ENCODE measurements at places on chromosomes 5 and 9.

DNA sequence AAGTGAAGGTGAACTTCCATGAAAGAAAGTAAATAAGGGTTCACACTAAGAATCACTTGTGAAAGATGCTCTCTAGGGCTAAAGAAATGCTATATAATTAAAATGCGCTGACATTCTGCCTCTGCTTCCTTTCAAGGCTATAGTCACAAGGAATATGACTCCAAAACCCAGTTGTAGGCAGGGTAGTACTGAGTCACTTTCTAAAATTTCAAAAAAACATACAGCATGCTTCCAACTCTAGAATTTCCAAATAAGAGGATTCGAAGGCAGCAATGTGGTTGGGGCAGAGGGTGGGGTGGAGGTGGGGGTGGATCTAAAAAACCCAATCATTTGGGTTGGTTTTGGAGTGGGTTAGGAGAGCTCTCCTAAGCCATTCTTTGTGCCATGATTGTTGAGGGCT is 84.6 kb downstream of the HMHB1 start:
- DNase-seq, result no peak

DNA sequence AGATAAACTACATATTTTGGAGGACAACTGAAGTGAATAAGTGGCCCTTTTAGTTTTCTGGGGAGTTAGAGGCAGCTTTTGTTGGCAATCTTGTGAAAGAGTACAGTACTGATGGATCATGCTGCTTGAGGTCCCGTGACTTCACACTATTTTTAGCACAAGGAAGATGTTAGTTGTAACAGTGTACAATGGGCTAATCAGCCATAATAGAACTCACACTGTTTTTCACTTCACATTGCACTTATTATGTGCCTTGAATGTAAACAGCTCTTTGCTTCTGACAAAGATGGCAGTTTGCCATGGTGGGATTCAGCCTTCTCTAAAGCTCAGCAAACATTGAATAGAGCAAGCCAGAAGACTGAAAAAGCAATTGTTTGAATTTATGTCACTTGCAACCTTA is 176.7 kb upstream of the ZNF608 start:
- no peak for DNase-seq

DNA sequence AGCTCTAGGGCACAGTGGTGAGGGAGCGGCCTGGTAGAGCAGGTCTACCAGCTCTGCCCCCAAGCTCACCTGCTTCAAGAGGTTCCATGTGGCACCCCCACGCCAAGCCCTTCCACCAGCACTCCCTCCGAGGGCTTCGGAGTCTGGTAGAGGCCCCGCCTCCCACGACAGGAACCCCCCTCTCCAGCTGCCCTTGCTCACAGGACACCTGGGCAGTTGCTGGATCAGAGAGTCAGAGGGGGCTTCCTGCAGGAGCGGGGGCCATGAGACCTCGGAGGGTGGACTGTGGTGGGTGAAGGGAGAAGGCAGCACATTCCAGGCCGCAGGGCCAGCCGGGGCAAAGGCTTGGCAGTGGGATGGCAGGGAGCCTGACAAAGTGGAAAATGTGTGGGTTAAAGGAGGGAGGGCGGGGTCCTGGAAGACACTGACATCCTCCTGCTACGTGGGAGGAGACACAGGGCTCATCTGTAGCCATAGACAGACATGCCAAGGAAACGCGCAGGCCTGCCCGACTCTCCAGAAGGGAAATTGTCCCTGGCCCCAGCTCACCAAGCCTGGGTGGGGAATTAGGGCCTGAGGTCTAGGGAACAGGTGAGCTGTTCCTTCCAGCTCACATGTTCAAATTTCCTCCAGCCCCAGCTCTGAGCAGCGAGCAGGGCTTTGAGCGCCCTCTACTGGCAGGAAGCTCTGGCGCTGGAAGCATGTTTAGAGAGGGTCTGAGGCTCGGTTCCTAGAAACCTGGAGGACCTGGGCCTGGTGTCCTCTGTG is 74.2 kb downstream of the NTNG2 start:
- no peak for DNase-seq

DNA sequence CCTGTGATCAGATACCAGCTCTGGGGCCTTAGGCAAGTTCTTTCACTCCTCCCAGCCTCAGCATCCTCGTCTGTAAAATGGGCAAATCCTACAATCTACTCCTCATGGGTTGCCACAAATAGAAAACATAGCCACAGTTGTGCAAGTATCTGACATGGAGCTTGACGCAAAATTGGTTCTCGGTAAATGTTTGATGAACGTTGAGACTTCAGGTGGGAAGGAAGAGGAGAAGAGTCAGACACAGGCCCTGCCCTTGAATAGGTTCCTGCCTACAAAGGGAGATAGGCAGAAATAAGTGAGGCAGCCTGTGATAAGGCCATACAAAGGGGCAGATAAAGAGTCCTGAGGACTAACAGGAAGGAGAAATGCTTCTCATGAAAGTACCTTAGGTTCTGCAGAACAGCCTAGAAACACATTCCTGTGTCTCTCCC is 26.1 kb upstream of the CPEB4 start:
- DNase-seq, result no peak

DNA sequence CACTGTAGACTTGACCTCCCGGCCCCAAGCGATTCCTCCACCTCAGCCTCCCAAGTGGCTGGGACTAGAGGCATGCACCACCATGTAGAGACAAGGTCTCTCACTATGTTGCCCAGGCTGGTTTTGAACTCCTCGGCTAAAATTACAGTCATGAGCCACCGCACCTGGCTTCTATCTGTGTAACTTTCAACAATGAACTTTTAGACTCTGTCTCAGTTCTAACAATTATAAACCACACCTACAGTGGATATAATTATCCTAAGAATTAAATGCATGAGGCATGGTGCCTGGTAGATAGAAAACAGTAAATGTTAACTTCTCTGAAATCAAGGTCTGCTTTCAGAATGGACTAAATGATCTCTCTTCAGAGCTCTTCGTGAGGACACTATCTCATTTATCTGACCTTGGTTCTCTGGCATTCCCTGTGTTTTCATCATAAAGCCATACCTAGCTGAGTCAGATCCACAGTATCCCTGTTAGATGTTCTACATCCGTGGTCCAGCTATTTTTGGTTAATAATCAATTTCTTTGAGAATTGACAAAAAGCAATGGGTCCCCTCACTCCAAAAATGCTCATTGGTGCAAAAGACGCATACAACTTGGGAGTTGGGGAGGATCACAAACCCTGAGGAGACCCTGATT is 7.2 kb downstream of the HAVCR1 start:
- no peak for DNase-seq

DNA sequence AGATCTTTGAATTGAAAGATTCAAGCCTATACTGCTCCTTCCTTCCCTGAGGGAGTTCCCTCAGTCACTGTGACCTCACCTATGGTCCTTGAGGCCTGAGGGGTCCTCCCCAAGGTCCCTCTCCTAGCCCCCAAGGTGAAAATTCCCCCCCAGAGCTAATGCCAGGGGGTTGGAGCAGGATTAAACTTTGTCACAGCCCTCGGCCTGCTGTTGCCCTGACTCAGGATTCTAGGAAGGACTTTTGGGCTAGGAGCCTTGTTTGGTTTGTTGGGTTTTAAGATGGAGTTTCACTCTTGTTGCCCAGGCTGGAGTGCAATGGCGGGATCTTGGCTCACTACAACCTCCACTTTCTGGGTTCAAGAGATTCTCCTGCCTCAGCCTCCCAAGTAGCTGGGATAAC is 123.2 kb downstream of the C5orf15 start:
- DNase-seq, result no peak

DNA sequence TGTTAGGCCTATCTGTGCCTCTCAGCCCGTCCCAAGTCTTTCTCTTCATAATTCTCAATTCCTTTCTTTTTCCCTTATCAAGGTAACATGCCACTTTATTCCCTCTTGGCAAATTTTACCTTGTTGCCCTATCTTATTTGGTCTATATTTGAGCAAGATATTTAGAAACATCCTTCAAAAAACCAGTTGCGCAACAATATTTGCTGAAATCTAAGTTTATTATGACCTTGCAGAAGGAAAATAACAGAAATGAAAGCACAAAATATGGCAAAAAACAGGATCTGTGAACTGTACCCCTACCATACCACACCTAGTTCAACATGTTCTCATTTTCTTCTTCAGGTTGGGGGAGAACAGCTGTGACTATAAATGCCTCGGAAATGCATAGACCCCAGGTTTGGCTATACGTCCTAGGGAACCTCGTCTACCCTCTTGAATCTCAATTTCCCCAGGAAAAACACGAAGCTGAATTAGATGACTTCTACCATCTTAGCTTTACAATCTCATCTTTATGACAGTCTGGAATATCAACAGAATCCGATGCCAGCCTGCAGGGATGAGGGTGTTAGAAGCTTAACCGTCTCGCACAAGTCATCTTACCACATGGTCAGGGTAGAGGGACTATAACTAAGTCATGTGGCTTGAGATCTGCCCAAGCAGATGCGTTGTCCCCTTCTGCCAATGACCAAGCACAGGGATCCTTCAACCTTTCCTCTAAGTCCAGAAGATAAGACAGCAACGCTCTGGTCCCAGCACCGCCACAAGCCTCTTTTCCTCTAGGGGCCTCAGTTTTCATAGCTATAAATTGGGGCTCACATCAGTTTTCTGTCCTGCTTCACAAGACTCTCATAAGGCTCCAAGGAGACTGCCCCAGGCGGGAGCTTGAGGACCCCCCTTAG is 1.3 kb downstream of the LCP2 start:
- no peak for DNase-seq

DNA sequence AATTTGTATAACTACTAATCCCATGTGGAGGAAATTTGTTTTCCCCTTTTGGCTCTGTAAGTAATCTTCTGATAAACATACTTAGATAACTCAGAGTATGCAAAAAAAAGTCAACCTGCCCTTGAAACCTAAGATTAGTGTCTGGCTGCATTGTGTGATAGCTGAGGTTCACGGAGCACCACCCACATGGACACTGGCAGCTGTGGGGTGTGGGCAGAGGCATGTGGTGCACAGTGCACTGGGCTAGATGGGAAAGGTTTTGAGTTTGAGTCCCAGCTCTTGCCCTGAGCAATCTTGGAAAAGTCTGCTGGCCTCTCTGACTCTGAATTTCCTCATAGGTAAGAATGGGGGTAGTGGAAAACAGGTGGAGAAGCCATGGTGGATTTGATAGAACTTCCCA is 75.1 kb downstream of the PLCXD3 start:
- DNase-seq, result no peak

GRCh38 chr5:135729321-135729786 is 105.1 kb upstream of the SLC25A48 start:
- peak; percentile 37 for DNase-seq

- no peak for DNase-seq
Observed at GRCh38 chr5:1737790-1738405, 61.7 kb downstream of the MRPL36 start.

DNA sequence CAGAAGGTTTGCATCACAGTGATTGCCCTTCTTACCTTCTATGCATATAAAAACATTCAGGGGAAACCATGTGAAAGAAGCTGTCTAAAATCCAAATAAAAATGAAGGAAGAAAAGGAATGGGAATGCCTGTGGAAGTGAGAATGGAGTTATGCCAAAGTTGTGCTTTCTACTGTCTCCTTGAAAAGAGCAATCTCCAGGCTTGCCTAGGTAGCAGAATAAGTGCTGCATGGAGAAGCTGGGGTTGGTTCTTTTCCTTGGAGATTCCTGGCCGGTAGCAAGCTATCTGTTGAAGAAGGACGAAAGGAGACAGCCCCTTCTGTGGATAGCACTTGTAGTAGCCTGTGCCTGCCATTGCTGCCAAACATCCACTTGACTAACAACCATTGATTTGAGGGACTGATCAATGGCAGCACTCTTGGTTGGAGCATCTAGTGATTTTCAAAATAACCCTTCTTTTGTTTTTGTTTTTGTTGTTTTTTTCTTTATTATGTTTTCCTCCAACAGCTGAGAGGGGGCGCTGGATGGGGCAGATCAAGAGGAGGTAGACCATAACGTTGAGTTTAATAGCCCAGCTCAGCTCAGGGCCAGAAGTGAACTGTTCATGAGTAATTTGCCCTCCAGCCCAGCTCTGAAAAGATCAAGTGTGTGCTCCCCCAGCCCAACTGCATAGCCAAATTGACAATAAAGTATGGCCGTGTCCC is 1.6 kb downstream of the PLCXD3 start:
- no peak for DNase-seq

DNA sequence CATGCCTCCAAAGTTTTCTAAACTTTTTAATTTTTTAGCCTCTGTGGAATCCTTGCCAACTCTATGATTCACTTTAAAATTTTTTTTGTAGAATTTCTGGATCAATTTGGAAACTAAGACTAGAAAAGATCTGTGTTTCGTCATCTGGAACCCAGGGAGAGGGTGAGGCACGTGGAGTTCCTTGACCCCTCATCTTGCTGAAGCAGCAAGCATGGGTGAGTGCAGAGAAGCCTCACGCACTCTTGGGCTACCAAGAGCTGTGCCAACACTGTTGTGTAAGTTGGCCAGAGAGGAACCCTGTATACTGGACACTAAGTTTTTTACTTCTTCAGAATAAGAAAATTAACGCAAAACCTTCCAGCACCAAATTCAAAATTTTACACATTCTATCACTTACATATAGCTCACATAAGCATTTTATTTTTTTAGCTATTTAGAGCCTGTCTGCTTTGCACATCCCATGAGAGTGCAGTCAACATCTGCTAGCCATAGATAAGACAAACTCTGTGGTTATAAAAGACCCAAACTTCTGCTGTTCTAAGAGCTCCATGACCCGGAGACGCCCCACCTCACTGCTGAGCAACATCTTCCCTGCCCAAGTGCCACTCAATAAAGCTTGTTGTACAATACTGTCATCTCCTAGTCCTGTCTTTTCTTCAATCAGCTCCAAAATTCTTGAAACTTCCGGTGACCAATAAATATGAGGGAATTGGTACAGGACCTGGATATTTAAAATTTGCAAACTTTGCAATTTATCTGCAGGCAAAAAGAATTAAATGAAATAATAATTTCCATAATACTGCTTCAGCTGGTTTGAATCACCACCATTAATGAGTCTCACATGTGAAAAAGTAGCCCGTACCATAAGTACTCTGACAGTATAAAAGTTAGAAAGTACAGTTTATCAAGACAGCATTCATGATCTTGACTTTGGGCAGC is 69.7 kb upstream of the ADCY2 start:
- no peak for DNase-seq

GRCh38 chr5:145027286-145027685 is 807.9 kb downstream of the PRELID2 start:
- DNase-seq, result no peak

GRCh38 chr5:152349683-152350526 is 55.2 kb downstream of the NMUR2 start:
- DNase-seq, result no peak

GRCh38 chr5:170751631-170752030 is 31.9 kb upstream of the GABRP start:
- no peak for DNase-seq

DNA sequence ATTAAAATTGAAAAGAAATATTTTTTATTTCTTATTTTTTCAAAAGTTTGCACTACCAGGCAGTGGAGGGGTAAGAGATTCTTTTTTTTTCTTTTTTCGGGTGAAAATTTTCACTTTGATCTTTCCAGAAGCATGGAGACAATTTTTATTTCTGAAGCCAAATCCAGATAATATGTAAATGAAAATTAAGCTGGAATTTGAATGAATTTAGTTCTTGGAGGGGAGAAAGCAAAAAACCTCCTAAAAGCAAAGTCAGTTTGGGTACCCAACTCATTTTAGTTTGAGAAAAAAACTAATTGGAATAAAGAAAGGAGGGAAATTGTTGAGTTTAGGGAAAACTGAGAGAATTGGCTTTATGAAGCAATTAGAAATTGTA is 872 bp downstream of the ZNF618 start:
- DNase-seq, result no peak

- DNase-seq, result no peak
Observed at GRCh38 chr5:124261848-124262247, 484.6 kb downstream of the ZNF608 start.

GRCh38 chr5:78776637-78777036 is 128.1 kb upstream of the LHFPL2 start:
- no peak for DNase-seq

- DNase-seq, result no peak
Observed at GRCh38 chr5:174424219-174425053, 299.9 kb upstream of the MSX2 start.
